ENCODE measurements at places on chromosomes 5 and 9.

- DNase-seq = no peak
These were observed 81.0 kb downstream of the F2RL2 start for GRCh38 chr5:76542241-76542640.

DNA sequence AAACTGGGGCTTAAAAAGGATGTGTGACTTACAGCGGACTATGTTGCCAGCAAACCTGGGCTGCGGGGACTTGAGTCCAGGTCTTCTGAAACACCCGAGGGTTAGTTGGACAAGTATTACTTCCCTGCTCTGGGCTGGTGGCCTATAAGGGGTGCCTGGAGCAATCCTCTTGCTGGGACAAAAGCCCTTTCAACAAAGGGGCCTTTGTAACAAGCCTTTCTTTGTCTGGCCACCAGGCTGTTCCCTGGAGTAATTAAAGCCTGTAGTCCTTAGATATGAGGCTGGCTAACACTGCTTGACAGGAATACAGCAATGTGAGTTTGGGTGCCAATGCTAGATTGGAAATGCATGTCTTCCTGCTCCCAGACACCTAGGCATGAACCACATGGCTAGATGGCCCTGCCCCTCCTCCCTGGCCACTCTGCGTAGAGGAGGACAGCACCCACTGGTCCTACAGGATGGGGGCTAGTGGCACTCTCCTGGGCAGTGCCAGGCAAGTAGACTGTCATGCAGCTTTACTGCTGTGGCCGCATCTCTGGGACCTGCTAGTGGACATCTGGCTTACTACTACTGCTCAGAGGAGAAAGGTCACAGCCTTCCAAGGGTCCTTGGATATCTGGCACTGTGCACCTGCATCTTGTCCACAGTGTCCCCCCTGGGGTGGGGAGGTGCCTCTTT is 343.1 kb downstream of the ZSWIM6 start:
- DNase-seq = no peak

- DNase-seq = no peak
These were observed 133.7 kb downstream of the WNK2 start for GRCh38 chr9:93317495-93318094.

- DNase-seq = no peak
These were observed 719 bp upstream of the ISCA1 start for GRCh38 chr9:86282979-86283535.

- DNase-seq = no peak
These were observed 17.6 kb downstream of the CDH6 start for GRCh38 chr5:31211098-31211497.

- no peak for DNase-seq
These were observed 24.7 kb upstream of the RANBP6 start for GRCh38 chr9:6040077-6040476.

DNA sequence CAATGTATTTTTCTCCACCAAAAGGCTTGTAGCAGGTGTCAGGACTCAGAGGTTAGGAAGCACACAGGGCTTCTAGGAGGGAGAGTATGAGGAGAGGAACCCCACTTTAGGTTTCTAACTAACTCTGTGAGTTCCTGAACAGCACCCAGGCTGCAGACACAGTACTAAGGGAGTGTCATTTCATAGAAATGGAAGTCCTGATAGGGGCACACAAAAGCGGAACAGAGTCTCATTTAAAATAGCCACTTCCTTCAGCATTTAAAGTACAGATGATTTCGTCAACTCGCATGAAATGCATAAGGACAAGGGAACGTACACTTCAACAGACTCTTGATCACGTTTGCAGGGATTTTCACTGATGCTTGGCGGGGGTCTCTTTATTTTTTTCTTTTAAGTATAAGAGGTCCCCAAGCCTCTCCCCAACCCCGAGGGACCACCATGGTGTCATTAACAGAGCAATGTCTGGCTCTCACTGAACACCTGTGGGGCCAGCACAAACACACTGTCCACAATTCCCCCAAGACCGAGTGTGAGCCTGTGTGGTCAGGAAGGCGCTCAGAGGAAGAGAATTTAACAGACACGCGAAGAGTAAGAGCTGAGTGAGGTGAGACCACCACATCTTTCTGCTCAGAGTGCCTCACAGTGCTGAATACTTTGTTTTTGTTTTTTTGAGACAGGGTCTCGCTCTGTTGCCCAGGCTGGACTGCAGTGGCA is 82.3 kb downstream of the SECISBP2 start:
- no peak for DNase-seq

DNA sequence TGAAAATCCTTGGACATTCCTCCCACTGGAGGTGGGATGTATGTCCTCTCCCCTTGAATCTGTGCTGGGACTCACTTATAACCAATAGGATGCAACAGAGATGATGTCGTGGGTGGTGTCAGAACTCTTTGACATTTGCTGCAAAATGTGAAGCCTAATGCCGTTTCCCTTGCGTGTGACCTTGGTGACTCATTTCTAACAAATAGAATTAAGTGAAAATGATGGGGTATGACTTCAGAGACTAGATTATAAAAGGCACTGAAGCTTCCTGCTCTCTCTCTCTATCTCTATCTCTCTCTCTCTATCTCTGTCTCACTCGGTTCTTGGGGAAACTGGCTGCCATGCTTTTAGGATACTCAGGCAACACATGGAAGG is 126.1 kb upstream of the STC2 start:
- no peak for DNase-seq

Measured in right forelimb (tissue), 1 donor.